Right forelimb (tissue), 1 donor: ENCODE measurements at places on chromosomes 13 and 19.

- no peak for DNase-seq
Observed at GRCh38 chr19:13906521-13906904, 512 bp downstream of the CC2D1A start.

- DNase-seq = peak; percentile 56
Observed at GRCh38 chr13:111344471-111345191, 24.2 kb downstream of the TEX29 start.

DNA sequence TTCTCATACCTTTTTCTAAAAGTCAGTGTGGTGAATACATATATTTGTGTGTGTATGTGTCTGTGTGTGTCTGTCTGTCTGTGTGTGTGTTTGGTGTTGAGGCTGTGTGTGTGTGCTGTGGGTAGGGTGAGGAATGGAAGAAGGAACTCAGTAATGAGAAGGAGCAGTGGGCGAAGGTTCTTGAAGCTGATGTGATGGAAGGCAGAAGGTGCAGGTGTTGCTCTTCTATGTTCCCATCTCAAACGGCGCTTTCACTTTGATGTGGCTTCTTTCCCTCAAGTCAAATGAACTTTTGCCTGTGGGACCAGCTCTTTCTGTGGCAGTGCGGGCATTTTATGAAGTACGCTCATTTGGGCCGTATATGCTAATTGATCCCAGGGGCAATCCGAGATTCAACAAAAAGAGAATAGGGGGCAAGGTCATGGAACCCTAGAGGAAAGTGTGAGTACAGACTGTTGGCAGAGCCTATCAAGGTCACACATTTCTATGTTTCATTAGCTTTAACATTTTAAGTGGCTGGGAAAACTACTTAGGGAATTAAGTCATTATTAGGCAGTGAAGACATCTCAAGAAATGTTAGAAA is 15.2 kb downstream of the BIVM start:
- no peak for DNase-seq

DNA sequence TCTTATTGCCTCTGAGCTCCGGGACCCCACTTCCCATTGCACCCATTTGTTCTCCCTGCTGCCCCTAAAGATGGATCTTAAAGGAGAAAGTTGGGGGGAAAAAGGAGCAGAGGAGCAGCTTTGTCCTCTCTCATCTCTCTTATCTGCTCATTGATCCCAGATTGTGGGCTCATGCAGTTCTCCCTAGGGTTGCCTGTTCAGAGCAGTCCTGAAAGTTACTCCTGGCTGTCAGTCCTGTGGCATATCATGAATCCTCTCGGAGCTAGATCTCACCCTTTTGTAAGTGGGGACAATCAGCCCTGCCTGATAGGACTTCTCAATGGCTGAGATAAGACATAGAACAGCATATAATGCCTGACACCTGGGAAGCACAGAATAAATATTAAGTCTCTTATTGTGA is 440.3 kb downstream of the IRS2 start:
- DNase-seq = no peak

DNA sequence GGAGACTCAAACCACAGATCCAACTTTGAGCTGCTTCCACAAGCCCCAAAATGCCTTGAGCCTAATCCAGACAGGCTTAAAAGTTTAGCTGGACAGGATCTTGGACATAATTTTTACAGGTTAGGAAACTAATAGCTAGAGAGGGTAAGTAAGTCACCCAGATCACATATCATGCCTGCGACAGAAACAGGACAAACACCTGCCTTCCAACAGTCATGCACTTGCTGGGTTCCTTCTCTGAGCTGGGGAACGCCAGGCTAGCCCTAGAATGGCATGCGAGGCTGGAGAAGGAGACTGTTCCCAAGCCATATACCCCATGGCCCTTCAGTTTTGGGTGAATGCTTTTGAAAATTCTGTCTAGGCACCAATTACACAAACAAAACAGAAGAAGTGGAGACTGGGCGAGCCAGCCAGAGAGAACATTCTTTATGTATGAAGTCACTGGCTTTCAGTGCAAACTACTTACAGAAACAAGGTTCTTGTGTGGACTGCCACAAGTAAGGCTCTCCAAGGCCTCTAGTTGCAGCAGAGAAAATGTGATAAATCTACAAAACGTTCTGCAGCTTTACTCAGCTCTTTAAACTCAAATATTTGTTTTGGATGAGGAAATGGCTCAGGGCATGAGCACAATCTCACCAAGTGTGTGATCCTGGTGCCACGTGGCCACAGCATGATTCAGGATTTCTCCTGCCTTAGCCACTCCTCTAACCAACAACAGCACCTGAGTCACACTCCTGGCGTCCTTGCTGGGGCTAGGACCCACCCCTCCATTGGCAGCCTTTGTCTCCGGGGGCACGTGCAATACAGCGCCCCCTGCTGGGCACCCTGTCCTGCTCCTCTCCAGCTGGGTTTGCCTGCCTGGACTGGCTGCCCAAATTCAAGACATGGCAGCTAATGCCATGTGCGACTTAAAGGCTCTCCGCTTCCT is 73.4 kb upstream of the UBL3 start:
- DNase-seq = peak; percentile 62

- DNase-seq = no peak
Observed at GRCh38 chr13:28794396-28794795, 25.7 kb upstream of the MTUS2 start.

GRCh38 chr13:26881154-26881553 is 120.6 kb upstream of the GPR12 start:
- DNase-seq = no peak

GRCh38 chr13:103283451-103283820 is 217.2 kb upstream of the SLC10A2 start:
- DNase-seq = no peak

- no peak for DNase-seq
Observed at GRCh38 chr13:95614641-95615245, 29.8 kb downstream of the DZIP1 start.

DNA sequence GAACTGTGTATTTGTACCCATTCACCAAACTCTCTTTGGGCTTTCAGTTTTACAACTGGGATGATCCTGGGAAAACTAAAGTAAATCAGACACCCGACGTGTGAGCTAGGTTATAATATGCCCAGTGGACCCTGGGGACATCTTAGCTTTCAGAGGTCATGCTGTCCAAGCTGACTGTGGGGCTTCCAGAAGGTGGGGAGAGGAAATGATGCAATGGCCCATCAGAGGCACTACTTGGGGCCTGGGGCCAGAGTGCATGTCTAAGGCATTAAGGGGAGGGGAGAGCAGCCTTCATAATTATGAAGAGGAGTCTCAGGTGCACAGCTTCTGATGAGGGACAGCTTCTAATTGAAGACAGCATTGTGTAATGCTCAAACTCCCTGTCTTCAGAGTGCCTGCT is 30.9 kb downstream of the ALOX5AP start:
- DNase-seq = no peak

- no peak for DNase-seq
Observed at GRCh38 chr19:41774515-41774980, 19.2 kb downstream of the CEACAM6 start.

- DNase-seq = peak; percentile 78
Observed at GRCh38 chr19:17475541-17476115, 5.3 kb downstream of the SLC27A1 start.

GRCh38 chr13:111639196-111639705 is 318.8 kb downstream of the TEX29 start:
- no peak for DNase-seq

DNA sequence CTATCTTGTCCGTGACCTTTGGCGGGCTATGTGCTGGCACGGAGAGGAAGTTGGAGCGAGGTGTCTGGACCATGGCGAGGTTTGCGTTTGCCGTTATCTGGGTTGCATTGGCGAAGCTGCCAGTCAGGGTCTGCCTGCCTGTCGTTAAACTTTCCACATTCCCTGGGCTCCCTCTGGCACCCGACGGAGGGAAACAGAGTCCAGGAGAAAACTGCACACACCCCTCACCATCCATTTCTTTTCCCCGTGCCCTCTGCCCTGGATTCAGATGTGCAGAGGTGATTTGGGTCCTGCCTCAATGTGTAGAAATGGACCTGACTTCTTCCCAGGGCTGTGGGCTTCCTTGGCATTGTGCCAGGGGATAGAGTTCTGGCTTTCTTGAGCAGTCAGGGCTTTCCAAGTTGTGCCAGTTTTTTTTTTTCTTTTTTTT is 142.4 kb downstream of the URI1 start:
- no peak for DNase-seq

GRCh38 chr19:50563597-50563996 is 4.6 kb downstream of the LRRC4B start:
- no peak for DNase-seq

- DNase-seq = no peak
Observed at GRCh38 chr13:40540328-40541044, 126.0 kb downstream of the FOXO1 start.

GRCh38 chr13:102642475-102642874 is 45.7 kb downstream of the TPP2 start:
- no peak for DNase-seq

DNA sequence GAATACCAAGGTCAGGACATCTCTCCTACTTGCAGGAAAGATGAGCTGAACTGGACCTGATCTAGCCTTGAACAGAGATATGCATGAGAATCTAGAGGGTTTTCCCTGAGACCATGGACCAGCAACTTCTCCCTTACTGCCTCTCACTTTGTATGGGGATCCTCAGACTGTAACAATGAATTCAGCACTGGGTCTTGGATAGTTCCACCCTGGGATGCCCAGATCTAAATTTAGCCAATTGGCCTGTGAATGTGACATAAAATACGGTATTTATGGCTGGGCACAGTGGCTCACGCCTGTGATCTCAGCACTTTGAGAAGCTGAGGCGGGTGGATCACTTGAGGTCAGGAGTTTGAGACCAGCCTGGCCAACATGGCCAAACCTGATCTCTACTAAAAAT is 15.3 kb upstream of the LILRA2 start:
- no peak for DNase-seq

GRCh38 chr13:109251956-109252355 is 534.4 kb downstream of the IRS2 start:
- no peak for DNase-seq

DNA sequence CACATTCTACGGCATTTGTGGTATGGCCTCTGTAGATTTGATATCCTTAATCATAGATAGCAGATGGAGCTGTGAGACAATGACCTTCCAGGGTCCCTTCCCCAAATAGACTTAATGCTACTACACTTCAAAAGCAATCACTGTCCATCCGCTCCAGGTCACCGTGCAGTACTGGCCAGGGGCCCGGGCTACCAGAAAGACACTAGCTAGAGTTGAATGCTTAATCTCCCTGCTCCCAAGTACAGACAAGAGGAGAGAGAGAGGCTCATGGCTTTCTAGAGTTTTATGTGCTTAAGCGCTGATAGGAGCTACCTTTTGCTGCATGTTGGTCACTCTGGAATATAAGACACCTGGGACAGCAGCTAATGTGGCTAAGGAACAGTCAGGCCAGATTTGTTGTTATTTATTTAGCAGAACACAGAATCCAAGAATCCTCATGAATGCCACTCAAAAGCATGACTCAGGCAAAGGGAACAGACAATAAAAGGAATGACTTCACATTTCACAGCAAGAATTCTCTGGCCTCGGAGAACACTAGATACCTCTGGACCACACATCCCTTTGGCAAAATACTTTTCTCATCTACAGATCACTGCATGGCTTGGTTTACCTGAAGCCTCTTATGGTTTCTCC is 165.0 kb downstream of the LACC1 start:
- no peak for DNase-seq

- DNase-seq = no peak
Observed at GRCh38 chr13:79591493-79591892, 110.5 kb downstream of the NDFIP2 start.
